ENCODE measurements at places on chromosomes 11 and 22.

DNA sequence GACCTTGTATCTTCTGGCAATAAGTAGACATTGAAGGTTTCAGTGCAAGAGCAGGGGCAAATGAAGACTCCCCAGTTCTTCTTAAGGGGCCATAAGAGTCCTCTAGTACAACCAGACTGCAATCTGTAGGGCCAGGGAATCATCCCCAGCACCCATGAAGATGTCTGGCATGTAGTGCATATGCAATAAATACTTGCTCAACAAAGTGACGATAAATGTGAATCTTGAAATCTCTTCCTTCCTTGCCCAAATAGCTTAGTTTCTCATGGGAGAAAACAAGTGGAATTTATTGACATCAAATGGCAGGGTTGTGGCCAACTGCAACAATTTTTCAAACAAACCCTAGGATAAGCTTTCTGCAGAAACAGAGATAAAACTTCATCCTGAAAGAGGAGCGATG, 107.6 kb downstream of the ABTB2 start:
- no peak for DNase-seq

GRCh38 chr11:47495011-47495855, 46.3 kb upstream of the RAPSN start:
- no peak for DNase-seq

DNA sequence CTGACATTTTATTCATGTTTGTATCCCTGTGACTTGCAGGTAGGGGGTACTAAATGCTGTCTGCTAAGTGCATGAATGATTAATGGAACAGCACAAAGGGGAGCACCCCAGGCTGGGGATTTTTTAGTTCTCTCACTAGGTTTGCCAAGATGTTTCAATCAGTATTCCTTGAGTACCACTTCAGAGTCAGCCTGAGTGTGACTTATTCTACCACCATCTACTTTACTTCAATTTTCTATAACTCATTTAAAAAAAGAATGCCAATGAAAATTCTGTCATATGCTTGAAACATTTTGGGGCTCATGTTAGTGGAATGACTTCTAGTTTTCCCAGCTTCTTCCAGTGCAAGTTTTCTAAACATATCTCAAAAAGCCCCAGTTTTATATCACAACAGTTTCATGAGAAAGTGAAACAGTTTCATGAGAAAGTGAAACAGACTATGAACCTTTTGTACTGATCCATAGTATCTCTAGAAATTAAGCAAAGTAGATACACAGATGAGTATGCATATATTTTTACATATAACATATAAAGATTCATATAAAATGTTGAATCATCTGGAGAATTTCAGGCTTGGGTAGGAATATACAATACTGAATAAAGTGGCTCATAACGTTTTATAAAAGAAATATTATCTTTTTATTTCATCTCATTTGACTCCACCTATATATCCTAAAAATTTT, 252.4 kb downstream of the GRM5 start:
- no peak for DNase-seq

DNA sequence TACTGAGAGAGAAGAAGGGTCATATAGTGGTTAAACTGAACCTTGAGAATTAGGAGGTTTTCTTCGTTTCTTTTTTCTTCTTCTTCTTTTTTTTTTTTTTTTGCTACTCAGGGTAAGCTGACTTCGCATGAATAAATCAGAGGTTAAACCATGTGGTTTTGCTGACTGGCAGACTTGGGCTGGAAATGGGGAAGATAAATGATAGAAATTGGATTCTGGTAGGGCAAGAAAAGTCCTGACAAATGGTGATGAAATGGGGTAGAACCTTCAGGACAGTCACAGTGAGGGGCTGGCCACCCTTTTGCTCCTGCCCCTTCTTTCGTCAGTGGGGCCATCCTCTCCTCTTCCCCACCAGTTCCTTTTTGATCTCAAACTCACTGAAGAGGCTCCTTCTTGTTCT, 1.6 kb upstream of the SWAP70 start:
- DNase-seq, result no peak

DNA sequence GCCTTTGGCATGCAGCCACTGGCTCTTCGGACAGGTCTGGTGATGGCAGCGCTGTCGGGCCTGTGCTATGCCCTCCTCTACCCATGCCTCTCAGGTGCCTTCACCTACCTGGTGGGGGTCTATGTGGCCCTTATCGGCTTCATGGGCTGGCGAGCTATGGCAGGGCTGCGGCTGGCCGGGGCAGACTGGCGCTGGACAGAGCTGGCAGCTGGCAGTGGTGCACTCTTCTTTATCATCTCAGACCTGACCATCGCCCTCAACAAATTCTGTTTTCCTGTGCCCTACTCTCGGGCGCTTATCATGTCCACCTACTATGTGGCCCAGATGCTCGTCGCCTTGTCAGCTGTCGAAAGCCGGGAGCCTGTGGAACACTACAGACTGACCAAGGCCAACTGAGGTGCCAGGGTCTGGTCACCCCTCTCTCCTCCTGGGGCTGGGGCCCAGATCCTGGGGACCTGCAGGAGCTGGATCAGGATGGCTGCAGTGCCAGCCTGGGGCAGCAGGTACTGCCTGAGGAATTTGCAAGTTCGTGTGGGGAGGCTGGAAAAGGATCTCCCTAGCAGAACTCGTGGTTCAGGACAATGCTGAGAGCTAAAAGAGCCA, 3.1 kb downstream of the TMEM86A start:
- no peak for DNase-seq

- DNase-seq, result no peak
Measured at GRCh38 chr22:30036656-30037055, 43.6 kb upstream of the HORMAD2 start.

GRCh38 chr22:32492111-32492510, 17.5 kb downstream of the FBXO7 start:
- no peak for DNase-seq

All from activated CD4-positive, alpha-beta memory T cell treated with anti-CD3 and anti-CD28 coated beads for 36 hours (primary cell).